Bronchial epithelial cell (primary cell): ENCODE measurements at places on chromosomes 7 and 10. TPM values are rescaled to one million over a fixed set of nuclear protein-coding genes. Genes with fewer than 3 reads are reported as not detected.

- no peak for DNase-seq
These were observed 297.8 kb upstream of the ZNF32 start for GRCh38 chr10:43946445-43946844.

- DNase-seq: no peak
These were observed 273.7 kb downstream of the CCDC3 start for GRCh38 chr10:12727832-12728215.

- no peak for DNase-seq
These were observed 21.2 kb upstream of the PRKAG2 start for GRCh38 chr7:151897951-151898686.

Gene CISD1
- 13.4 and 19.8 TPM in 2 replicates for total RNA-seq

Gene CREB5
- total RNA-seq: 2.1 and 7.3 TPM in 2 replicates

- peak; percentile 53 for DNase-seq
These were observed 24.8 kb upstream of the EIF5AL1 start for GRCh38 chr10:79487296-79488194.

Gene NPC1L1
- total RNA-seq: under 0.01 TPM in 2 replicates

Gene COBL
- 1.1 and 4.1 TPM in 2 replicates for total RNA-seq

DNA sequence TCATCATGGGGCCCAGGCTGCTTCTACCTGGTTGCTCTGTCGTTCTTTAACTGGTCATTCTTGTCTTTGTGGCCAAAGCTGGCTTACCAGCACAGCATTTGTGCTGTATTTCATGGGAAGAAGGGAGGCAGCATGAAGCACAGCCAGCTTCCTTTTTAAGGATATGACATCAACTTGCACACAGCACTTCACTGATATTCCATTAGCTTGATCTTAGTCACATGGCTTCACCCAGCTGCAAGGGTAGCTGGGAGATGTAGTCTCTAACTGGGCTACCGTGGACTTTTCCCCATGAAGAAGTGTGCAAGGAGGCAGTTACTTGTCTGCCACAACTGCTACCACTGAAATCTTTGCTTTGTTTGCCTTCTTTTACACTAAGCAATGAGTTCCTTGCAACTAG, 525.2 kb downstream of the LRMDA start:
- DNase-seq: peak; percentile 20

DNA sequence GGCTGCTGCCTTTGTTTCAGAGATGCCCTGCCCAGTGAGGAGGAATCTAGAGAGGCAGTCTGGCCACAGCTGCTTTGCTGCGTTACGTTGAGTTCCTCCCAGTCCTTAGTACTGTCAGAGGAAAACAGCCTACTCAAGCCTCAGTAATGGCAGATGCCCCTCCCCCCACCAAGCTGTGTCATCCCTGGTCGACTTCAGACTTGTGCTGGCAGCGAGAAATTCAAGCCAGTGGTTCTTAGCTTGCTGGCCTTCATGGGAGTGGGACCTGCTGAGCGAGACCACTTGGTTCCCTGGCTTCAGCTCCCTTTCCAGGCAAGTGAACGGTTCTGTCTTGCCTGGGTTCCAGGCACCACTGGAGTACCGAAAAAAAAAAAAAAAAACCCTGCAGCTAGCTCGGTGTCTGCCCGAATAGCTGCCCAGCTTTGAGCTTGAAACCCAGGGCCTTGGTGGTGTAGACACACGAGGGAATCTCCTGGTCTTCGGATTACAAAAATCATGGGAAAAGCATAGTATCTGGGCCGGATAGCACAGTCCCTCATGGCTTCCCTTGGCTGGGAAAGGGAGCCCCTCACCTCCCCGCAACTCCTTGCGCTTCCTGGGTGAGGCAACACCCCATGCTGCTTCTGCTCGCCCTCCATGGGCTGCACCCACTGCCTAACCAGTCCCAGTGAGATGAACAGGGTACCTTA, 9.1 kb downstream of the SDHAF3 start:
- no peak for DNase-seq

GRCh38 chr7:149495785-149496641, 1.6 kb downstream of the ZNF746 start:
- DNase-seq: peak; percentile 43

DNA sequence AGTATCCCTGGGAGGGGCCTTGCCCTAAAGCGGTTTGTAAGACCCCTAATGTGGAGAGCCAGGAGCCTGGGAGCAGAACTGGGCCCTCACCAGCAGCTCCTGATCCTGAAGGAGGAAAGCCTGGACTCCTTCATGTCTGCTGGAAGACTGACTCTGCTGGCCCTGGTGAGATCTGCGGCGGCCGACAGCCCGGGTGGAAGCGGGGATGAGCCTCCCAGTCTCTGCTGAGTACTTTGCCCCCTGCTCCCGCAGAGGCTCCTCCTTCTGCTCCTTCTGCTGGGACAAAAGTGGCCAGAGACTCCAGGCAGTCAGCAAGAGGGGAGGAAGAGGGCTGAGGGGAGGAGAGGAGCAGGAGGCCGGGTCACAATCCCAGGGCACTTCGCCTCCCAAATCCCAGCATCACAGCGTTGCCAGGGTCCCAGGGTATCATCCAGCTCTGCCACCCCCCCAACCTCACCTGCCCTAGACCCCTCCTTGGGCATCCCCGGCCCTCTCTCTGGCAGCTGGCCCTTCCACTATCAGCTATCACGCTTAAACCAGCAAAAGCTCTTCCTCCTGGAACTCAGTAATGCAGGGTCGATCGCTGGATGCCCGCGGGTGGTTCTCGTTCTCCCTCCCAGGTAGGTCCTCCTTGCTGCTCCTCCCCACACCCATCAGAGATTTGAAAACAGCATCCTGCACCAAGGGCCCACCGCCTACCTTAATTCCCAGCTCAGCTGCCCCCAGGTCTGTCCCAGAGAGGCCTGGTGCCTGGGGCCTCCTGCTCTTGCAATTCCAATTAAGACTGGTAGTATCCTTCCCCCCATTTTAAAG, 7.9 kb downstream of the TBATA start:
- DNase-seq: no peak

GRCh38 chr10:8576281-8576680, 521.8 kb downstream of the GATA3 start:
- DNase-seq: no peak

DNA sequence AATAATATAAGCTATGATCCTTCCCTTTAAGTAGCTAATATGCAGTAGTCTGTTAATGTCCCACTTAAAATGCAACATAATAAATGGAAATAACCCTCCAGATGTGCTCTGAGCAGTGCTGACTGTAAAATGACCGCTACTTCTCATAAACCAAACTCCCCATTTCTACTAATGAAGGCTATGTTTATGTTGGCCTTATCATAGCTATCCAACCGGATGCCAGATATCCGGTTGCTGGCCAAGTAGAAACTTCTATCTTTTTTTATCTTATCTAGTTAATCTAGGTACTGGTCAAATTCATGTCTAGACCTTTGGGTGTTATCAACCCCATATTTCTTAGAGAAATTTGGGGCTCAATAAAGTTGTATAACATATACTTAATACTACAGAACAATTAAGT, 56.6 kb downstream of the CHRM2 start:
- DNase-seq: no peak

Gene METTL27
- total RNA-seq: 0.26 and 3.3 TPM in 2 replicates

Gene SAP25
- total RNA-seq: not detected in 2 replicates

GRCh38 chr7:70710011-70710480, 421.9 kb upstream of the GALNT17 start:
- peak; percentile 84 for DNase-seq

Gene ZNF425
- total RNA-seq: 3.7 TPM in 2 replicates

- DNase-seq: no peak
These were observed 137.5 kb upstream of the MGMT start for GRCh38 chr10:129329385-129330055.

Gene IKZF1
- total RNA-seq: under 0.01 TPM in 1 of 2 replicates, not detected in the other

DNA sequence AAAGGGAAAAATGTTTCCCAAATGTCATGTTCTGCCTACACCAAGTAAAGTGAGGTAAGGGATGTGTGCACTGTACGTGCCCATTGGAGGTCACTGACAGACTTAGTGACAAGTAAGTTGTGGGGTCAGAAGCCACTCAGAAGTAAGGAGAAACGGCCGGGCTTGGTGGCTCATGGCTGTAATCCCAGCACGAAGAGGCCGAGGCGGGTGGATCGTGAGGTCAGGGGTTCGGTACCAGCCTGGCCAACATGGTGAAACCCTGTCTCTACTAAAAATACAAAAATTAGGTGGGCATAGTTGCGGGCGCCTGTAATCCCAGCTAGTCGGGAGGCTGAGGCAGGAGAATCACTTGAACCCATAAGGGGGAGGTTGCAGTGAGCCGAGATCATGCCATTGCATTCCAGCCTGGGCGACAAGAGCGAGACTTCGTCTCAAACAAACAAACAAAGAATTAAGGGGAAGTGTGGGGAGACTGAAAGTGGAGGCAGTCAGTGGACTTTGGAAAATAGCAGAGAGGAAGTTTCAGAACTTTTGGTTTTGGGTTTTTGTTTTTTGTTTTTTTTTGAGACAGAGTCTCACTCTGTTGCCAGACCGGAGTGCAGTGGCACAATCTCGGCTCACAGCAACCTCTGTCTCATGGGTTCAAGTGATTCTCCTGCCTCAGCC, 114.8 kb downstream of the WDFY4 start:
- DNase-seq: no peak

GRCh38 chr10:10891124-10892082, 126.3 kb upstream of the CELF2 start:
- DNase-seq: peak; percentile 82

DNA sequence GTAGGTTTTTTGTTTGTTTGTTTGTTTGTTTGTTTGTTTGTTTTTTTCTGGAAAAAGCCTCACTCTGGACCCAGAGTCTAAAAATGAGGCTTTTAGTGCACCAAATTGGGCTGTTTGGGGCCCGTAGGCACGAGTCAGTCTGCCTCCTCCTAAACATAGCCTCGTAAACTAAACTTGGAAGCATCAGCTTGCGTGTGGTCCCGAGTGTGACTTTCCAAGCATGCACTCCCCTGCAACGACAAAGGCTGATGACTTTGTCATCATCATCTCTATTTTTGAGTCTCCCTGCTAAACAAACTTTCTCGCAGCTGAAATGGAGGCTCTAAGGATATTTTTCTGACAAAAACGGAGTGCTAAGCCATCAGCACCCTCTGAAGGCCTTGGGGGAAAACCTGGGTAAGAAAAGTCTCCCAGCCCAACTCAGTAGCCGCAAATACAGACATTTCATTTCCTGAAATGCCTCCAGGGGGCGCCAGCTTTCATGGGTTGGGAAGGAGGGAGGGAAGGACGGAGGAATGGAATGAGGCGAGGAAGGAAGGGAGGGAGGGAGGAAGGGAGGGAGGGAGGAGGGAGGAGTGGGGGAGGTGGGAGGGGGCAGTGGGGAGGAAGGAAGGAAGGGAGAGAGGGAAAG, 245.9 kb downstream of the KCNMA1 start:
- DNase-seq: peak; percentile 72

GRCh38 chr10:98511876-98512275, 65.1 kb upstream of the HPS1 start:
- no peak for DNase-seq
